ENCODE measurements at places on chromosomes 6 and 20.

DNA sequence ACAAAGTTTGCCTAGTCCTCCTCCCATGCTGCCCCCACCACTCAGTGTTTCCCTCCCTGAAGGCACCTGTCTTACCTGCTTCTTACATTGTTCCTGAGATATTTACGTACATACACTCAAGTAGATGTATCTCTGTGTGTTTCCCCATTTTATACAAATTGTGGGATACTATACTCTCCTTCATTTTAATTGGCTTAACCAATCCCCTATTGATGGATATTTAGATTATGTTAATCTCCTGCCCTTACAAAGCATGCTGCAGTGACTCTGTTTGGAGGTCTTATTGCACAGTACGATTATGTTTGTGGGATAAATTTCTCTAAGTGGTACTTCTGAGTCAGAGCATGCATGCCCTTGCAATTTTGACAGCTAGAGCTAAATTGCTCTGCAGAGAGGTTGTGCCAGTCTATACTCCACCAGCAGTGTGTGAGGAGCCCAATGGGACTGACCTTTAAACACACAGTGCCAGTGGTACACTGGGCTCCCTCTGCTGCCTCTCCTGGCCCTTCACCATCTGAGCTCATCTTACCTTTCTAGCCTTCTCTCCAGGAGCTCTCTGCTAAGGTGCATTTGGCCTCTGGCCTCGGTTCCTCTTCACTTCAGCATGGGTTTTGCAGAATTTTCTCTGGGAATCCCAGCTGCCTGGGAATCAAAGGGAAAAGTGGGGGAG lies 57.4 kb downstream of the LYRM2 start:
- no peak for DNase-seq

GRCh38 chr6:107618672-107619071 lies 128.8 kb downstream of the SOBP start:
- DNase-seq: no peak

- no peak for DNase-seq
Observed at GRCh38 chr6:81938014-81938856, 185.8 kb upstream of the TENT5A start.

GRCh38 chr6:157615420-157615769 lies 207.7 kb upstream of the SNX9 start:
- DNase-seq: no peak

- DNase-seq: no peak
Observed at GRCh38 chr20:43237651-43238168, 48.0 kb upstream of the PTPRT start.

GRCh38 chr20:59323731-59324130 lies 23.3 kb downstream of the EDN3 start:
- DNase-seq: no peak

DNA sequence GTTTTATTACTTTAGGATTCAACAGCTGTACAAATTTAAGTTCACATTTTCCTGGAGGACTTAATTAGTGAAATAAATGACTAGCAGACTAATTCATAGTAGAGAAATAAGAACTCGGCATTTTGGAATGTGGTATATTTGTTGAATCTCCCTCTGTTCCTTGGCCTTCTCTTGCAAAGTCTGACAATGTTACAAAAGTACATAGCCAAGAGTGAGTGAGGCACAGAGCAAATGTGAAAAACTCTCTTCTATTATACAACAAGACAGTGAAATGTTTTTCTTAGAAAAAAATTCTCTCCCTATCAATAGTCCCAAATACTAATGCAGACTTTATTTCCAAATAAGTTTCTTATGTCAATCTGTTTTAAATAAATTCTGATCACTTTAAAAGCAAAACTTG lies 44.2 kb upstream of the TCF21 start:
- no peak for DNase-seq

DNA sequence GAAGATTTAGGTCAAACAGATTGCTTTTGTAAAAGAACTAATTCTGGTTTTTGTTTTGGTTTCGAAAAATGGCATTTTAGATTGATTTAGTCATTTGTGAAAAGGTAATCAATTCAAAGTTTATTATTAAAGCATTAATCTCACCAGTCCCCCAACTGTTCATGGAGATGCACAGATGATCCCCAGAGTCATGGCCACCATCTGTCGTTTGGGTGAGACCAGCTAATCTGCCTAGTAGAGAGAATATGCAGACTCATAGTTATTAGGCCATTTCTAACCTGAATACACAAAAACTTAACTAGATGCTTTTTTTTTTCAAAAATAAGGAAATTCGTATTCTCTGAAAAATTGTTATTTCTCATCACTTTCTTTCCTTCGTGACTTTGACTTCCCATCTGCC lies 58.1 kb downstream of the C6orf58 start:
- DNase-seq: no peak

DNA sequence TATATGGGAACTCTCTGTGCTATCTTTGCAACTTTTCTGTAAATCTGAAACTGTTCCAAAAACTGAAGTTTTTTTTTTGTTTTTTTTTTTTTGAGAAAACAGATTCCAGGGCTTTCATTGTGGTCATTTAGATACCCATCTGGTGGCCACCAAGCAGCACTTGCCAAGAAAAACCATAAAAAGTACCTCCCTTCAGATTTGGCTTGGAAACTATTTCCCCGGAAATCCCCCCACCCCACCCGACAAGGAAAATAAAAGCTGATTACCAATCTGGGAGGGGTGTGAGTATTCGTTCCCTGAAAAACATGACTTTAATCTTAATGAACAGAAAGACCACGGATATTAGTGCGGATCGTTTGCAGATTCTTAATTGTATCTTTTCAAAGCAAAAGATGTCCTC lies 1.9 kb downstream of the NFATC2 start:
- no peak for DNase-seq

- DNase-seq: no peak
Observed at GRCh38 chr20:37342231-37343177, 3.4 kb upstream of the SRC start.

DNA sequence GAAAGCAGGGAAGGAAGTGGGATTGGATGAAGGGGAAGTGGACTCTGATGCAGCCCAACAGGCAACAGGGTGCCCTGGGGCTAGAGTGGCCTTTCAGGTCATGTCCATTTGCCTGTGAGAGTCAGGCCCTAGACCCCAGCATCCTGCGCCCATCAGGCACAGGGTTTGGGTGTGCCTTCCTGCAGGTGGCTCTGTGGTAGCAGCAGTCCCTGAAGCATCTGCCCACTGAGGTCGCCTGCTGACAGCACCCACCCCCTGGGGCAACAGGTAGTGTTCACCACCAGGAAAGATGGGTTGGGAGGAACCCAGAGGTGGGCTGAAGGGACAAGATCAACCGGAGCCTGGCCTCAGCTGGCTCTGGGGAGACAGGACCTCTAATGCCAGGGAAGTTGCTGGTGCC lies 3.6 kb downstream of the PACSIN1 start:
- DNase-seq: no peak

GRCh38 chr20:53330601-53331140 lies 263.0 kb downstream of the ZNF217 start:
- DNase-seq: no peak

DNA sequence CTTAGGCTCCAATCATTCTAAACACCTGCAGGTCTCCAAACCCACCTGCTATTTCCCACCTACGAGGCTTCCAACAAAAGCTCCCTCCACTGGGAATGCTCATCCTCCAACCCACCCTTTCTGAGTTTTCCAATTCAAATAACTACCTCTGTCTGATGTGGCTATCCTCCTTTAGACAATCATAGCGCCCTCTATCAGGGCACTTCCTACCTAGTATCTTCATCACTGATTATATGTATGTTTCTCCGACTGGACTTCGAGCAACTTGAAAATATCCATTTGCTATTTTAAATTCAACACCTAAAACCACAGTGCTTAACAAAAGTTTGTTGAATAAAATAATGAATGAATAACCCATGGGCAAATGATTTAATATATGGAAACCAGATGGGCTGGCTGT lies 41.3 kb downstream of the MTFR2 start:
- no peak for DNase-seq

DNA sequence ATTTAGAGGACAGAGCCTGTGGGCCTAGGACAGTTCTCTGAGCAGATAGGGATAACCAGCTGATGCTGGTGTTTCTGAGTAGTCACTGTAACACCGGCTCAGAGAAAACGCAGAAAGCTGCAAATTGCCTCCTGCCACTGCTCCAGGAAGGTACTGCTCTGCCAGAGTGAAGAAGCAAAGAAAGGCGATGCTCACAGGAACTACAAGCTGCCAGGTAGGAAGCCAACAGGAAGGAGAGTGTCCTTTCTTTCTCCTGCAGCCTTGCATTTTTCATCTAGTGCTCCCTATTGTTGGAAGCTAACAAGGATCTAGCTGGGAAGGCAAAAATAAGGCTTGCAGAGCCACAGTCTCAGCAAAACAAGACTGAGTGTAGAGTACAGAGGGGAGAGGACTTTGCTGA lies 70.7 kb upstream of the RAB32 start:
- DNase-seq: no peak

DNA sequence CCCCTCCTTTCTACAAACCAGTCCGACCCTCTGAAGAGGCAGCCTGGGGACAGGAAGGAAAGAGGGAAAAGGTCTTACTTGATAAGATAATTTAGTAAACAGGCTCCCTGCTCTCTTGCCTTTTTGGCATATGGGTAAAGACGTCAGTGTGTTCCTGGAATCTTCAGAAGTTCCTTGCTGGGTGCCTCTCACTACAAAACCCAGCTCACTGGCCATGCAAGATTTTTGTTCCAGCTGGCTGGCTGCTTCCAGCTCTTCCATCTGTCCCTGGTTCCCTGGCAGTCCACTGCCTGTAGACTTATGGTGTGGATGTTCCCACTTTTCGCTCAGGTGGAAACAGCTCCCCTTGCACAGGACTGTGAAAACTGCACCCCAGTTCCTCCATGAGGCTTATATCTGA lies 57.4 kb downstream of the MOCS1 start:
- no peak for DNase-seq

- no peak for DNase-seq
Observed at GRCh38 chr6:6357032-6357431, 36.6 kb upstream of the F13A1 start.

DNA sequence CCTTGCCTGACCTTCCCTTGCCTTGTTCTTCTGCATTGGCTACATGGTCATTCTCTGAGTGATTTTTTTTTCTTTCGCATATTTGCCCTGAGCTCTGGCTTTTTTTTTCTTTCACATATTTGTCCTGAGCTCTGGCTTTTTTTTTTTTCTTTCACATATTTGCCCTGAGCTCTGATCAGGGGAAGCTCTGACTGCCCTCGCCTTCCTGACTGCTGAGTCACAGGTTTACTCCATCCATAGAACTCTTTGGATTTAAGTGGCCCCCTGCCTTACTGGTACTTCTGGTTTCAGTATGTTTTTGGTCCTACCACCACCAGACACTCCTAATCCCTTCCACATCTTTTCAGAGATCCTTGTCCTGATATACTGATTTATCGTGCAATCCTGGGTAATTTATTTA lies 201.1 kb downstream of the OGFRL1 start:
- DNase-seq: no peak

DNA sequence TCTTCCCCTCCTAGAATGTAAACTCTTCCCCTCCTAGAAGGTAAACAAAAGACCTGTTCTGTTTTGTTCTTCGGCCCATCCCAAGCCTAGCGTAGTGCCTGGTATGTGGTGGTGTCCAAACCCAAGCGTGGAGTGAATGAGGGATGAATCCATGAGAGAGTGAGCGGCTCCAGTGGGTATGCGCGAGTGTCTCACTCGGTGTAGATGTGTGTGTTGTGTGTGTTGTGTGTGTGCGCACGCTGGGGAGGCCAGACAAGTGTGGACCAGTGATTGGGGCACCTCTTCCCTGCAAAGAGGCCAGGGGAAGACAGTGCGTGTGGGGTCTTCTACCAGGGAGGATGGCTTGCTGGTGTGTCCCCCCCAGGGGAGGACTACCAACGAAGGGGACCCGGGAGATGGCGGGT lies 392 bp upstream of the SLC2A10 start:
- DNase-seq: no peak

- DNase-seq: no peak
Observed at GRCh38 chr6:35729722-35730121, 7.1 kb upstream of the ARMC12 start.

- no peak for DNase-seq
Observed at GRCh38 chr6:5305968-5306626, 44.8 kb downstream of the FARS2 start.

DNA sequence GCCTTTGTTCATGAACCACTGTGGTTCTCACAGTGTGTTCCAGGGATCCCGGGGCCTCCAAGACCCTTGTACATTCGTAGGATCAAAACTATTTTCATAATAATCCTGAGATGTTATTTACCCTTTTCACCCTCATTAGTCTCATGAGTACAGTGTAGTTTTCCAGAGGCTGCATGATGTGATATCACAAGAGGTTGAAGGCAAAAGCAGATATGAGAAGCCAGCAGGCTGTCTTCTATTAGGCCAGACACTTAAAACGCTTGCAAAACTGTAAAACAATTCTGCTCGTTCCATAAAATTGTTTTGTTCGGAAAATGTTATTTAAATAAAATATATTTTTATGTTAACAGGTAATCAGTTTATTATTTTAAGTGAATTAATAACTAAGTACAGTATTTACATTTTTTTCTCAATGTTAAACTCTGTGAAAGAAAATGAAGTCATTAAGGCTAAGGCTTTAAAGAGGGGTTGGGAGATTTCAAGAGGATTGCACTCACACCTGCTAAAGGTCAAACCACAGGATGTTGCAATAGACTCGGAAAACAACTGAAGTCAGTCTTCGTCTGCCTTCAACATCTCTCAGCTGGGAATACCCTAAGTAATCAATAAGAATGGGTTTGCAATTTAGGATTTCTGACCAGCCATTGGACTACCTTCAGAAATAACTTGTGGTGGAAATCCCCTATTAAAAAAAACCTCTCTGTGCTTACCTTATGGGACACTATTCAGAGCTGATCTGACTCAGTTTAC lies 474.2 kb downstream of the KIF16B start:
- DNase-seq: no peak

DNA sequence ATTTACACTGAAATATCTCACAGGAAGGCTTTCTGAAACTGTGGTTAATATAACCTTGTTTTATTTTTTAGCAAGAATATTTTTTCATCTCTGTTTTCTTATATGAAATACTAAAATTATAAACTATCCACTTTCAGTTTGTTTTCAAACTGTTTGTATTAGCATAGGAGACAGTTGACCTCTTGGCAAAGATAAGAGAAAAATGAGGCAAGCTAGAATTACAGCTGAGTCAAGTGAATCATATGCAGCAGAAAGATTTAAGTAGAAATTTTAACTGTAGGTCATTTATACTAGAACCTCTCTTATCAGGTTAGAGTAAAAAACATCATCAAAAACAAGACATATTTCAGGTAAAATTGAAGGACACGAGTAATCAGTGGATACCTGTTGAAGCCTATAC lies 792.6 kb downstream of the PHF3 start:
- DNase-seq: no peak

- DNase-seq: no peak
Observed at GRCh38 chr6:109662192-109662591, 28.8 kb downstream of the AK9 start.

GRCh38 chr6:9933677-9934076 lies 481.2 kb downstream of the TFAP2A start:
- DNase-seq: no peak

GRCh38 chr20:63821811-63822210 lies 9.3 kb downstream of the ZBTB46 start:
- DNase-seq: no peak

DNA sequence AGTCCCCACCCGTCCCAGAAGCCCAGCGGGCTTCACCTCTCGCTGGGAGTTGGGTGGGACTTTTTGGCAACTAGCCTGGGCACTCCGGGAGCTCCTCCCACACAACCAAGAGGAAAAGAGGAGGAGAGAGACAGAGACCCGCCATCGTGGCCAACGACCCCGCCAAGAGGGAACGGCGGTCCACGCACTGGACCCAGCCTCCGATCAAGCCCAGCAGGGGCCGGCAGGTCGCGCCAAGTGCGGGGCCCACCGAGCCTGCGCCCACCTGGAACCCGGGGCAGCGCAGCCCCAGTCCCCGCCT lies 3.0 kb upstream of the TMEM14C start:
- DNase-seq: no peak

- DNase-seq: no peak
Observed at GRCh38 chr6:80233958-80234357, 127.5 kb downstream of the BCKDHB start.

All from caudate nucleus (tissue), 63 donors.